ENCODE measurements at places on chromosomes 12 and 14. TPM values are rescaled to one million over a fixed set of nuclear protein-coding genes. Genes with fewer than 3 reads are reported as not detected.
A peak's percentile ranks its signal among the peaks of the same experiment; 100 is the strongest.

Gene KRT77
- 0.11 TPM for total RNA-seq

DNA sequence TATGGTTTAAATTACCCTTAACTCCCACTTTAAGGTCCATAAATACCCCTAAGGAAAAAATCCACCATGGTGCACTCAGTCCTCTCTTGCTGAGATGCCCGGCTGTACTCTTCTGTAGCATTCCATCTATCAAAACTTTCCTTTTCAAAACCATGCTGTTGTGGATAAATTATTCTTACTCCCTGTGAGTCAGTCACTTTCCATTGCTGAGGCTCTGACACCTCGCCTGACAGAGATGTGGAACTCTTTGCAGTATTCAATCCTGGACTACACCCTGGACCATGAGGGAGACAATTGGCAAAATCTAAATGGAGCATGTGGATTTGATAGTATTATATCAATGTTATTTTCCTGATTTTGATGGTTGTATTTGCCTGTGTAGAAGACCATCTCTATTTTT lies 49.1 kb downstream of the AVPR1A start:
- H3K27me3 ChIP-seq = no peaks in the 10 kb centered on the region
- H3K4me1 ChIP-seq = no peaks in the 10 kb centered on the region
- H3K4me3 ChIP-seq = no peak overlapping the region
- no peaks in the 10 kb centered on the region for H3K36me3 ChIP-seq

Gene TAS2R50
- 0.72 TPM for total RNA-seq

DNA sequence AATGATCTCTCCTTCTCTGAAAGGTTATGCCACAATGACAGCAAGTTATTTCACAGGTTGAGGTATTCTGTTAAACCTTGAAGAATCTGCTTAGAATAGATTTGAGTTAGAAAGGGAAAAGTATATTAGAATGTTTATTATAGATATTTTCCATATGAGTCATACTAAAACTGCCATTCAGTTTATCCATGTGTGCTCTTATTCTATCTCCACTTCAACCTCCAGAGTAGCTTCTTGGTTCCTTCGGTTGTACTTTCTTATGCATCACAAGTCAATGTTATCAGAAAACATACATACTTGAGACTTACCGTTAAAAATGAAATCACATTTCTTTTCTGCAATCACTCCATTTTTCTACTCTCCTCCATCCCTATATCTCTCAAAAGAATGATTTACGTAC lies 197.7 kb downstream of the BCAT1 start:
- DNase-seq = no peak
- H3K36me3 ChIP-seq = no peaks in the 10 kb centered on the region
- H3K4me3 ChIP-seq = no peak overlapping the region
- no peaks in the 10 kb centered on the region for H3K4me1 ChIP-seq
- H3K27ac ChIP-seq = no peak overlapping the region
- no peaks in the 10 kb centered on the region for H3K27me3 ChIP-seq

Gene TMED8
- 9.0 TPM for total RNA-seq

GRCh38 chr14:99619835-99620834 lies 16.1 kb upstream of the CCDC85C start:
- H3K4me3 ChIP-seq = no peak overlapping the region
- H3K27me3 ChIP-seq = no peaks in the 10 kb centered on the region
- H3K36me3 ChIP-seq = no peaks in the 10 kb centered on the region

DNA sequence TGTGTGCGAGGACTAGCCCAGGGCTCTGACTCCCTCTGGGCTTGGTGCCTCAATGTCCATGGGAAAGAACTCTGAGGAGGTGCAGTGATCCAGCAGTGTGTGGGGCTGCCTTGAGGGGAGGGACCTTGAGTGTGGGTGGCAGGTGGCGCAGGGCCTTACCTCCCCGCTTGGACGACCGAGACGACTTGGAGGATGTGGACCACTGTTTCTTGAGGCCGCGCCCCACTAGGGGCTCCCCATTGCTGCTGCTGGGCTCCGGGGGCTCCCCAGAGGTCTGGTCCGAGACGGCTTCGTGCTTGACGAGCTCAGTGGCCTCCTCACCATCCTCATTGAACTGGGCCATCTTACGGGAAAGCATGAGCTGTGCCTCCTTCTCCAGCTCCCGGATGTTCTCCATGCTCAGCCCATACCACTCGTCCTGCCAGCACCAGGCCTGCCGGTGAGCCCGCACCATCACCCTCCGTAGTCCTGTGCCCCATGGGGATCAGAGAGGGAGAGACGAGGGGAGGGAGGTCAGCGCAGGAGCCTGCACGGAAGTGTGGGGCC lies 24.7 kb downstream of the ARL6IP4 start:
- peaks cover 74% of the 10 kb centered on the region for H3K36me3 ChIP-seq
- no peaks in the 10 kb centered on the region for H3K4me1 ChIP-seq
- DNase-seq = no peak

- no peaks in the 10 kb centered on the region for H3K4me1 ChIP-seq
- H3K36me3 ChIP-seq = no peaks in the 10 kb centered on the region
- H3K27ac ChIP-seq = no peak overlapping the region
- DNase-seq = no peak
Observed at GRCh38 chr12:51661836-51662235, 70.8 kb downstream of the SCN8A start.

Gene CCER1
- not detected for total RNA-seq

- H3K27ac ChIP-seq = no peak overlapping the region
- peaks cover 5% of the 10 kb centered on the region for H3K27me3 ChIP-seq
- no peak overlapping the region for H3K4me3 ChIP-seq
- no peaks in the 10 kb centered on the region for H3K36me3 ChIP-seq
Observed at GRCh38 chr12:120394483-120395367, 25.8 kb upstream of the MSI1 start.

- H3K27ac ChIP-seq = no peak overlapping the region
- no peak for DNase-seq
- H3K27me3 ChIP-seq = no peaks in the 10 kb centered on the region
- no peaks in the 10 kb centered on the region for H3K36me3 ChIP-seq
- H3K4me1 ChIP-seq = no peaks in the 10 kb centered on the region
- no peak overlapping the region for H3K4me3 ChIP-seq
Observed at GRCh38 chr14:54682578-54682977, 115.7 kb downstream of the SAMD4A start.

- DNase-seq = no peak
- no peak overlapping the region for H3K27ac ChIP-seq
- H3K4me3 ChIP-seq = no peak overlapping the region
- no peaks in the 10 kb centered on the region for H3K4me1 ChIP-seq
Observed at GRCh38 chr12:86257134-86257533, 943 bp upstream of the MGAT4C start.

Gene MAP3K9
- 5.5 TPM for total RNA-seq

GRCh38 chr12:47773062-47773857 lies at the start of gene SLC48A1:
TSS of gene SLC48A1 (plus strand) at chr12:47773238. CDS start at chr12:47773305, 67 bp downstream.
- peak; percentile 80 for DNase-seq
- peak within 1 kb of the TSS; percentile 74 for H3K27ac ChIP-seq
- H3K4me1 ChIP-seq = peaks cover 7% of the 10 kb centered on the region

DNA sequence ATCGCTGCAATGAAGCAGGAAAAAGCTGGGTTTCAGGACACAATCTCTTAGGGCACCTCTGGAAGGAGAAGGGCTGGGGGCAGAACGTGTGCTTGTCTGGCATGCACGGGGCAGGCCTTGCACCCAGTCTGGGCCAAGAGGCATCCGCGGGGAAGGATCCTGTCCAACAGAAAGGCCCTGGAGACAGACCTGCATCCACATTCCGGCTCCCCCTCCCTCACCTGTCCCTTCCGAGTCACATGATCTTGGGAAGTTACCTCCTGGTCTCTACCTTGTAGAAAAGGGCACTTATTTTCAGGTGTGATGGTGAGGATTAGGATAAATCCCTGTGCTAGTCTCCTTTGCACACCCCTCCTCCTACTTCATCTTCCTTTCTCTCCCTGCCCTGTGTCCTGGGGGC lies 25.4 kb downstream of the CLMN start:
- DNase-seq = no peak
- H3K36me3 ChIP-seq = no peaks in the 10 kb centered on the region
- no peak overlapping the region for H3K27ac ChIP-seq
- no peaks in the 10 kb centered on the region for H3K27me3 ChIP-seq
- no peaks in the 10 kb centered on the region for H3K4me1 ChIP-seq

GRCh38 chr12:115000038-115000437 lies 316.1 kb upstream of the TBX3 start:
- H3K4me3 ChIP-seq = no peak overlapping the region
- H3K27ac ChIP-seq = no peak overlapping the region
- no peaks in the 10 kb centered on the region for H3K27me3 ChIP-seq
- DNase-seq = no peak

GRCh38 chr14:26963711-26964110 lies 365.9 kb upstream of the NOVA1 start:
- no peaks in the 10 kb centered on the region for H3K36me3 ChIP-seq
- H3K4me3 ChIP-seq = no peak overlapping the region
- H3K27ac ChIP-seq = no peak overlapping the region
- DNase-seq = no peak
- no peaks in the 10 kb centered on the region for H3K4me1 ChIP-seq

DNA sequence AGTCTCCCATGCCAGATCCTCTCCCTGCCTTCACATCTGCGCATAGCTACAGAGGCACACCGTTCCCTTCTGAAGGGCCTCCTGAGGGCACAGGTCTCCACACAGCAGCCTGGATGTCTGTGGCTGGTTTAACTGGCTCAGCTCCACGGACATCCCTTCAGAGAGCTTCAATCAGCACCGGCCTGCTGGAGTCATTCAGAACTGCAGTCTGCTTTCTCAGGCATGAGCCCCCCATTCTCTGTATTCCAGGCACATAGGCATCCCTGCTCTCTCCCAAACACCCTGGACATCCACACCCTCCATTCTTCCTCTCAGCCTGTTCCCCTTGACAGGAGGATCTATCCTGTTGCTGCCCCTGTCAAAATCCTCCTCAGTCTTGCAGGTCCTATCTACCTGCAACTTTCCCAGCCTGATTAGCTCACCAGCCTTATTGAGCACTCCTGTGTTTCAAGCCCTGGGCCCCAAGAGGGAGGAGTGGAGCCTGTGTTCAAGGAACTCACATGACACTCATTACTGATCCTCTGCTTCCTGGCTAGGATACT lies 2.9 kb upstream of the DHRS2 start:
- DNase-seq = no peak
- H3K36me3 ChIP-seq = no peaks in the 10 kb centered on the region
- no peaks in the 10 kb centered on the region for H3K27me3 ChIP-seq
- no peak overlapping the region for H3K27ac ChIP-seq
- H3K4me3 ChIP-seq = no peak overlapping the region
- H3K4me1 ChIP-seq = no peaks in the 10 kb centered on the region

GRCh38 chr14:21382095-21382494 lies 1.7 kb downstream of the SUPT16H start:
- no peaks in the 10 kb centered on the region for H3K27me3 ChIP-seq
- DNase-seq = no peak
- H3K36me3 ChIP-seq = no peaks in the 10 kb centered on the region
- no peak overlapping the region for H3K27ac ChIP-seq
- peaks cover 3% of the 10 kb centered on the region for H3K4me1 ChIP-seq
- H3K4me3 ChIP-seq = no peak overlapping the region

Gene HSPA2
- 0.76 TPM for total RNA-seq

GRCh38 chr12:59403259-59403932 lies 192.4 kb upstream of the SLC16A7 start:
- no peak overlapping the region for H3K4me3 ChIP-seq
- peak; percentile 37 for DNase-seq
- H3K36me3 ChIP-seq = no peaks in the 10 kb centered on the region
- no peaks in the 10 kb centered on the region for H3K4me1 ChIP-seq
- H3K27me3 ChIP-seq = no peaks in the 10 kb centered on the region
- H3K27ac ChIP-seq = no peak overlapping the region

GRCh38 chr14:74525361-74525851 lies 31.8 kb downstream of the ISCA2 start:
- H3K4me1 ChIP-seq = no peaks in the 10 kb centered on the region
- no peaks in the 10 kb centered on the region for H3K27me3 ChIP-seq
- DNase-seq = no peak
- no peak overlapping the region for H3K27ac ChIP-seq
- no peak overlapping the region for H3K4me3 ChIP-seq

GRCh38 chr12:128827724-128828123 lies 4.0 kb upstream of the SLC15A4 start:
- no peak overlapping the region for H3K4me3 ChIP-seq
- no peaks in the 10 kb centered on the region for H3K27me3 ChIP-seq
- H3K36me3 ChIP-seq = no peaks in the 10 kb centered on the region
- H3K27ac ChIP-seq = no peak overlapping the region

Gene SCAF11
- total RNA-seq = 165 TPM

DNA sequence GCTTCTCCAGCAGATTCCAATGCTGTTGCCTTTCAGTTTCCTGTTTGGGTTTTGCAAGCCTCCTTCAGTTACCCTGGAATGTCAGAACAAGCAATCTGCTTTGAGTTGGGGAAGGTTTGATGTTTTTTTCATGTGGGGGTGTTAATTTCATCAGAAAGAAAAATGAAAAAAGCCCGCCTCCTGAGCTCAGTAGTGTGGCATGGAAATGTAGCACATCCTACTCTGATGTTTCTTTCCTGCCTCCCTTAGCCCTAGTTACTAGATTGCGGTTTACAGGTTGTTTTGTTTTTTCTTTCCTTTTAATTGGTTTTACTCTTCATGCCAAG lies 22.6 kb downstream of the IFNG-AS1 start:
- no peaks in the 10 kb centered on the region for H3K27me3 ChIP-seq
- H3K36me3 ChIP-seq = no peaks in the 10 kb centered on the region
- no peak overlapping the region for H3K27ac ChIP-seq
- no peaks in the 10 kb centered on the region for H3K4me1 ChIP-seq
- H3K4me3 ChIP-seq = no peak overlapping the region

- DNase-seq = no peak
- no peak overlapping the region for H3K27ac ChIP-seq
- no peak overlapping the region for H3K4me3 ChIP-seq
- no peaks in the 10 kb centered on the region for H3K36me3 ChIP-seq
- no peaks in the 10 kb centered on the region for H3K27me3 ChIP-seq
Observed at GRCh38 chr12:125684968-125685790, 619.9 kb downstream of the AACS start.

Gene CLEC9A
- total RNA-seq = 0.64 TPM

- no peak overlapping the region for H3K4me3 ChIP-seq
- no peak overlapping the region for H3K27ac ChIP-seq
- H3K27me3 ChIP-seq = no peaks in the 10 kb centered on the region
- no peaks in the 10 kb centered on the region for H3K36me3 ChIP-seq
- no peak for DNase-seq
Observed at GRCh38 chr14:55975281-55975910, 142.8 kb upstream of the PELI2 start.

GRCh38 chr14:36939265-36939664 lies 233.1 kb downstream of the SLC25A21 start:
- DNase-seq = no peak
- H3K4me1 ChIP-seq = no peaks in the 10 kb centered on the region
- H3K4me3 ChIP-seq = no peak overlapping the region
- H3K27me3 ChIP-seq = no peaks in the 10 kb centered on the region
- no peaks in the 10 kb centered on the region for H3K36me3 ChIP-seq
- no peak overlapping the region for H3K27ac ChIP-seq

DNA sequence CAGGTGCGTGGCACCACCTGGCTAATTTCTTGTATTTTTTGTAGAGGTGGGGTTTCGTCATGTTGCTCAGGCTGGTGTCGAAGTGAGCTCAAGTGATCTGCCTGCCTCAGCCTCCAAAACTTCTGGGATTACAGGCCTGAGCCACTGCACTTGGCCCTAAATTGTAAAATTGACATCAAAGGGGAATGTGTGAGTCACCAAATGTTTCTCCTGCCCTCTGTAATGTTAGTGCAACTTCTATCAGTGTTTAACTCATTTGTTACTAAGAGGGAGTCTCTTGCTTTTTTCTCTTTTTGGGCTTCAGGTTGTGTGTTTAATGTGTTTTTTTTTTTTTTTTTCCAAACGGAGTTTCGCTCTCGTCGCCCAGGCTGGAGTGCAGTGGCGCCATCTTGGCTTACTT lies 2.3 kb downstream of the TULP3 start:
- DNase-seq = no peak
- no peak overlapping the region for H3K27ac ChIP-seq
- peaks cover 8% of the 10 kb centered on the region for H3K4me1 ChIP-seq
- no peaks in the 10 kb centered on the region for H3K36me3 ChIP-seq
- no peaks in the 10 kb centered on the region for H3K27me3 ChIP-seq
- no peak overlapping the region for H3K4me3 ChIP-seq
